ENCODE measurements at places on chromosomes 3 and 15. TPM values are rescaled to one million over a fixed set of nuclear protein-coding genes. Genes with fewer than 3 reads are reported as not detected.

DNA sequence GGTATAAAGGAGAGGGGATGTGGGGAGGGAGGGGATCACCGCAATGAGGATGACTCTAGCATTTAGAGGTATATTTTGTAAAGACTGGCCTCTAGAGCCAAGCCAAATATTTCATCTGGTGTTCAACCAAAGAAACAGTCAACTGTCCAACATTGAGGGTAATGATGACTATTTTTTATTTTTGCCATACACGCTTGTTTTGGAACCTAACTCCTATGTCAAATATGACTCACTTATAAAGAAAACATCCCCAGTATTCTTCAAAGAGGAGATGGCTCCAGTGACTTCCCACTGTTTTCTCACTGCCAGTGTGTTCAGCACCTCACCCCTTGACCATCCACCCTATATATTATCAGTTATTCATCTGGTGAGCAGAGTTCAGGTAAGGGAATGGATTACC lies 77.3 kb downstream of the WNT5A start:
- DNase-seq = no peak

GRCh38 chr3:170355738-170356595 lies 1.5 kb upstream of the SKIL start:
- DNase-seq = peak; percentile 89

DNA sequence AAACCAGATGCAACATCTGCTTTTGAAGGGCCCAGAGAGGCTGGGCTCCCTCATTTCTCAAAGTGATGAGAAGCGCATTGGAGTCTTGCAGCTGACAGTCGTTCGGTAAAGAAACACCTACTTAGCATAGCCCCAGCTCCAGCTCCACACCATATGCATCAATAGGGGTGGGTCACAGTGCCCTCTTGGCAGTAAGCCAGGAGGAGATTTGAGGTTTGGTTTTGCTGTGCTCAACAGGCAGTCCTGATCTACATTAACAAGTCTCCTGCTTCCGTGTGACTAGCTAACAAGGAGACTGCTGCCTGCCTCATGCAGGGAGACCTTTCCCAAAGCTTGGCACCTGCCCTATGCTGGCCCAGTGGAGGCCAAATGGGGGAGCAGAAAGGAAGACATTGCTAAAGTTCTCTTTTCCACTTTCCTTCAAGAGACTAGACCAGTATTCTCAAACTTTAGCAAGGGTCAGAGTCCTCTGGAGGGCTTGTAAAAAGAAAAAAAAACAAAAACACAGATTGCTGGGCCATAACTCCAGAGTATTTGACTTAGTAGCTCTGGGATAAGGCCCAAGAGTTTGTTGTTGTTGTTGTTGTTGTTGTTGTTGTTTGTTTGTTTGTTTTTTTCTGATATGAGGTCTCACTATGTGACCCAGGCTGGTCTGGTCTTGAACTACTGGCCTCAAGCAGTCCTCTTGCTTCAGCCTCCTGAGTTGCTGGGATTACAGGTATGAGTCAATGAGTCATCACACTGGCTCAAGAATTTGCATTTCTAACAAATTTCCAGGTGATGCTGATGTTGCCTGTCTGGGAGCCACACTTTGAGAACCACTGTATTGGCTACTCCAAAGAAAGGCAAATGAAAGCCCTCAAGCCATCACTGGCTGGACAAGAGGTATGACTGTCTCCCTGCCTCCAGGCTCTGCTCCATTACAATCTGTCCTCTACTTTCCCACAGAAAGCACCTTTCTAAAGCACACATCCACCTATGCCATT lies 294.9 kb downstream of the RORA start:
- DNase-seq = no peak

The CGNL1 gene
- 0.24 TPM for total RNA-seq

The TRIM71 gene
- not detected for total RNA-seq

- DNase-seq = no peak
These were observed 37.8 kb upstream of the BCL6 start for GRCh38 chr3:187783098-187783497.

DNA sequence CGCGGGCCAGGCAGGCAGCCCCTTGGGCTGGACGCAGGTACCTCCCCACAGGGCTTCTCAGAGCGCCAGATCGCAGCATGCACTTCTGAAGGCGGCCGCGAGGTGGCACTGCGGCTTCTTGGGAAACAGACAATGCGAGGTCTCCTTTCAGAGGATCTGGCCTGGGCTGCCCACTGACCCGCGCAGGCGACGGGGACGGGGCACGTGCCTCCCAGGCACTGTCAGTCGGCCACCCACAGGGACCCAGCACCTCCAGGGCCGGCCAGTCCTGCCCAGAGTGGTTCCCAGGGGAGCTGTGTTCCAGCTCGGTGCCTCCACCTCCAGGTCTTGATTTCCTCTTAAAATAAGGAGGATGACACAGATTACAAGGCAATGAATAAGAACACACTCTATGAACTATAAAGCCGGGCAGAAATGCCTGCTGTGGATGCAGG lies 24.4 kb upstream of the TXNRD3 start:
- DNase-seq = peak; percentile 83

DNA sequence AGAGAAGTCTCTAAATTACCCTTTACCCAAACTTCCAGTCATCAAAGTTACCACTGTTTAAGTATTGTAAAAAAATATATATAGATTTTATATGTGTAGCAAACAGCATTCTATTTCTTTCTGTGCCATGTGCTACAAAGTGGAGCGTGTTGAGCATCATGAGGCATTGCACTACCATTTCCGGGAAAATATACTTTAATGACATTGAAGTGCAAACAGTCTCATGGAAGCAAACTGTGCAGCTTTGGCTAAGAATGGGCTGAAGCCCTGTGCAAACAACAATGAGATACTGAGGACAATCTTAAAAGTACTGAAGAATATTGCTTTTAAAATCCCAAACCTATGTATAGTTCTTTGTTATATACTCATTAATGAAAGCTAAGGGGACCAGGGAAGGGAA lies 6.5 kb upstream of the RPL22L1 start:
- DNase-seq = no peak

- no peak for DNase-seq
These were observed 7.5 kb downstream of the UBE2Q2 start for GRCh38 chr15:75850708-75851107.

GRCh38 chr3:182133752-182134151 lies 422.0 kb downstream of the SOX2 start:
- no peak for DNase-seq

GRCh38 chr15:91940496-91941381 lies 87.2 kb downstream of the SLCO3A1 start:
- no peak for DNase-seq

- DNase-seq = no peak
These were observed 249.5 kb upstream of the TRIM42 start for GRCh38 chr3:140428380-140428779.

DNA sequence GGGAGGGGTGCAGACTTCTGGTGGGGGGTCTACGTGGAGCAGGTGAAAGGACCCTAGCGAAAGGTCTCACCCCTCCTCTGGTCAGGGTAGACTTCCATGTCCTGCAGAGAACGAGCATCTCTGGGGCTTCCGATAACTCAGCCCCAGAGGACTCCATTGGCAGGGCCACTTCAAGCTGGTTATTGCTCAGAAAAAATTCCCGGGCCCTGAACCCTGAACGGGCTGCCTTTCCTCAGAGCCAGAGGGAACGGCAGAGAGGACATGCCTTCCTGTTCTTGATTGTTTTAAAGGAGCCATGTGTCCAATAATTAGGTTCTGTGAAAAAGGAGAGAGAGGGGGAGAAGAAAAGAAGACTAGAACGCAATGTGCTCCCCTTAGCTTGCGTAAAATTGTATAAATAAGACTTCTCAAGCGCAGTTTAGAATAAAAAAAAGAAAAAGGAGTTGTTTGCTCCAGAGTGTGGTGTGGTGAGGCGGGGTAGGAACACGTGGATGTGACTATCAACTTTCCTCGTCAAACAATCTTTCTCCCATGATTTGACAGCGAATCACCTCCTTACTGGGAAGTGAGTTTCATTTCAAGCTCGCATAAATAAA lies 193.4 kb upstream of the UBE2E1 start:
- no peak for DNase-seq

The GP9 gene
- total RNA-seq = not detected

The KBTBD8 gene
- total RNA-seq = 32.6 TPM

GRCh38 chr15:67850994-67851571 lies 11.2 kb upstream of the RNU6-1 start:
- DNase-seq = no peak

DNA sequence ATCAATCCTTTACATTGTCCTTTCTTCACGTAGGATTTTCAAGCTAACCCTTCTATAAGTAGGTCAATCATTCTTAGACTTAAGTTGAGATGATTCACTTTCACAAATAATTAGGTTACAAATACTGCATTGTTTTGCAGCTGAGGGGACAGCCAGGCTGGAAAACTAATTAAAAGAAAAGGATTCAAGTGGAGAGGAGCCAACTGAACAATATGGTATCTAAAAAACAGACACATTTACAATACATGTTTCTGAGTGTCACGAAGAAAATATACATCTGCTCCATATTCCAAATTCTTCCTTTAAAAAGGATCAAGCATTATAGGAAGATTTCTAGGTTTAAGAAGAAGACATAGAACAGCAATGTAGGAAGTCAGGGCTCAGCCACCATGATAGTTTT lies 70.2 kb downstream of the PEAK1 start:
- DNase-seq = no peak

- DNase-seq = no peak
These were observed 327.4 kb downstream of the SHQ1 start for GRCh38 chr3:72520690-72521308.

DNA sequence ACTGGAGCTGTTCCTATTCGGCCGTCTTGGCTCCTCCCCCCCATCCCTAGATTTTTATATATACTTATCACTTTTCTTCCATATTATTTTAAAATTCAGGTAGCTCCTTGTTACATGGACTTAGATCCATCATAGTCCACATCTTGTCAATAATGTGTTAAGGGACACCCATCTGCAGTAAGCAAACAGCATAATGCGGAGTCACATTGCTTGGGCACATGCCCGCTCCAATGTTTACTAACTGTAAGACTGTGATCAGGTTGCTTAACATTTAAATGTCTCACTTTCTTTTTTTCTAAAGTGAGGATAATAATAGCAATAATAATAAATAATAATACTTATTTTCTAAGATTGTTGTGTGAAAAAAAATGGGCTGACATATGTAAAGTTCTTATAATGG lies 303.2 kb upstream of the SOX14 start:
- no peak for DNase-seq

GRCh38 chr15:48681353-48681752 lies 35.8 kb upstream of the FBN1 start:
- no peak for DNase-seq

DNA sequence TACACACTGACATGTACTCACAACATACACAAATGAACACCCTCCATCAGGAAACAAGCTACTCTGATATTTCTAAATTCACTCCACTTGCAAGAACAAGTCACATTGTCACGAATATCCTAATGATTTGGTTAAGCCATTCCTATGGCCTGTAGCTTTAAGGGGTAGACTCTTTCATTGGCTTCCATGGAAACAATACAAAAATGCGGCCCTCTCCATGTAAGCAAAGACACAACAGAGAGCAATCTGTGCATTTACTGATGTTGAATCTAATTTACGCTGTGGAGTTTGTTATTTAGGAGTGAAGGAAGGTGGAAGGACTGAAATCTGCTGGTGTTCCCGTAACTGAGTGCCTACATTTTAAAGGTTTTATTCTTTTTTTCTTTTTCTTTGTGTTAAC lies 114.5 kb downstream of the FMN1 start:
- no peak for DNase-seq

GRCh38 chr15:40251486-40252140 lies 12.8 kb downstream of the PAK6 start:
- no peak for DNase-seq

The PYGO1 gene
- total RNA-seq = not detected

The PPP1R14D gene
- not detected for total RNA-seq

The MYH15 gene
- total RNA-seq = not detected

GRCh38 chr15:94097552-94097951 lies 133.8 kb upstream of the MCTP2 start:
- no peak for DNase-seq

The SATB1 gene
- 66.5 TPM for total RNA-seq

- DNase-seq = no peak
These were observed 41.3 kb downstream of the MEIS2 start for GRCh38 chr15:37059086-37059485.

- no peak for DNase-seq
These were observed 46.9 kb downstream of the CHSY1 start for GRCh38 chr15:101204739-101205535.

GRCh38 chr3:36736301-36736700 lies 28.1 kb downstream of the DCLK3 start:
- no peak for DNase-seq

GRCh38 chr15:99537344-99537743 lies 28.4 kb upstream of the MEF2A start:
- no peak for DNase-seq

The DHX30 gene
- 81.8 TPM for total RNA-seq

DNA sequence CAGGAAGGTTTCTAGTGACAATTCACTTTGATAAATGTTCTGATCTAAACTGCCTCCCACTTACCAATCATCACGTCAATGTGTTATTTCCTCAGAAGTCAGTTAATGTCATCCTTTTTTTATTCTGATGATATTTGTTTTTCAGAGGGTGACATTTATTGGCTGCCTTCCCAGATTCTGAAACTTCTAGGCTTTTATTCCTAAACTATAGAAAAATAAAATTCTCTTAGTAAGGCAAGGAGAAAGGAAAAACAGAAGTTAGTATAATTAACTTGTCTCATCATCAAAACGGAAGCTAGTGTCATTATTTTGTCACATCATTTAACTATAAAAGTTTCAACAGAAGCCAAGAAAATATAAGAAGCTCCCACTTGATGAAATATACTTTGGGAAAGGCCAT lies 100.0 kb upstream of the C3orf80 start:
- DNase-seq = no peak

The FHIT gene
- total RNA-seq = 7.0 TPM

GRCh38 chr3:152177757-152178156 lies 91.0 kb upstream of the MBNL1 start:
- DNase-seq = no peak

- no peak for DNase-seq
These were observed 20.4 kb downstream of the CFAP100 start for GRCh38 chr3:126414961-126415660.

DNA sequence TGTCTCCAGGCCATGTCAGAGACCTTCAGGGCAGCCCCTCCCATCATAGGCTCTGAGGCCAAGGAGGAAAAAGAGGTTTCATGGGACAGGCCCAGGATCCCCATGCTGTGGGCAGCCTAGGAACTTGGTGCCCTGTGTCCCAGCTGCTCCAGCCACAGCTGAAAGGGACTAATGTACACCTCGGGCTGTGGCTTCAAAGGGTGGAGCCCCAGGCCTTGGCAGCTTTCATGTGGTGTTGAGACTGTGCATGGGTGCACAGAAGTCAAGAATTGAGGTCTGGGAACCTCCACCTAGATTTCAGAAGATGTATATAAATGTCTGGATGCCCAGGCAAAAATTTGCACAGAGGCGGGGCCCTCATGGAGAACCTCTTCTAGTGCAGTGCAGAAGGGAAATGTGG lies 6.6 kb upstream of the SSR3 start:
- no peak for DNase-seq

The CP gene
- not detected for total RNA-seq

DNA sequence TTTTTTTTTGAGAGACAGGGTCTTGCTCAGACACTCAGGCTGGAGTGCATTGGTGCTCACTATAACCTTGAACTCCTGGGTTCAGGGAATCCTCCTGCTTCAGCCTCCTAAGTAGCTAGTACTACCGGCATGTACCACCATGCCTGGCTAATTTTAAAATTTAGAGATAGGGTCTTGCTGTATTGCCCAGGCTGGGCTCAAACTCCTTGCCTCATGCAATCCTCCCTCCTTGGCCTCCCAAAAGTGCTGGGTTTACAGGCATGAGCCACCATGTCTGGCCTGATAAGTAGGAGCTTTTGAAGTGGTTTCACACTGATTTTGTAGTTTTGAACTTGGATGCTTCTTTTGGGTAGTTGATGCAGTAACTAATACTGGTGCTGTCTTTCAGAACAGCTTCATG lies 7.8 kb downstream of the MAP2K1 start:
- DNase-seq = no peak

Measured in B cell (primary cell).